ENCODE measurements at places on chromosomes 7 and 10. TPM values are rescaled to one million over a fixed set of nuclear protein-coding genes. Genes with fewer than 3 reads are reported as not detected.

DNA sequence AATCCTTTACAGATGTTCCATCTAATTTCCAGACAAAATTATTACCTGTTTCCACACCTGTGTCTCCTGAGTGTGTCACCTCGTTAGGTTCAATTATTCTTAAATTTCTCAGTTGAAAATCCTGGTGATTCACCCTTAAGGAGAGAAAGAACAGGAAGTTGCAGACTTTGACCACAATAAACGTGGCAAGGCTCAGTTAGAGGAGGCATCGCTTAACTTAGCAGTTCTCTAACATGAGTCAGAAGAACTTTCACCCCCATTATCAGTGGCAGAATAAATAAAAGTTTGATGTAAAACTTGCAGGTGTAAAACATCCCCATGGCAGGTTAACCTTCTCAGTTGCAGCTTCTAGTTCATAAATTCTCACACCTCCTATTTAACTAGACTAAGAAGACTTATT lies 8.3 kb downstream of the XPNPEP1 start:
- no peak for DNase-seq

DNA sequence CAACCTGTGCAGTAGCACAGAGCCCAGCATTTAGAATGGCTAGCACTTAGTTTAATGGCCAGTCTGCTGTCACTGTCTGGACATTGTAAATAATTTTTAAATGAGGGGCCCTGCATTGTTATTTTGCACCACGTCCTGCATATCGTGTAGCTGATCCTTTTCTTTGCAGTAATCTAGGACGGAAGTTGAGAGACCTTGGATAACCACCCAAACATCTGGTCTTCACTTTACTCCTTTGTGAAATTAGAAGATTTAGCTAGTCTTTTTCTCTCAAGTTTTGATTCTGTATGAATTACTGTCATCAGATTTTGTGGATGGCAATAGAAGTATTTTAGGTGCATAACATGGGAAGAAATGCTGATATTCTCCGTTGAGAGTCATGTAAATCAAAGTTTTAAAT lies 1.9 kb downstream of the MIOS start:
- no peak for DNase-seq

- no peak for DNase-seq
Observed at GRCh38 chr10:12320892-12321291, 28.5 kb upstream of the CAMK1D start.

DNA sequence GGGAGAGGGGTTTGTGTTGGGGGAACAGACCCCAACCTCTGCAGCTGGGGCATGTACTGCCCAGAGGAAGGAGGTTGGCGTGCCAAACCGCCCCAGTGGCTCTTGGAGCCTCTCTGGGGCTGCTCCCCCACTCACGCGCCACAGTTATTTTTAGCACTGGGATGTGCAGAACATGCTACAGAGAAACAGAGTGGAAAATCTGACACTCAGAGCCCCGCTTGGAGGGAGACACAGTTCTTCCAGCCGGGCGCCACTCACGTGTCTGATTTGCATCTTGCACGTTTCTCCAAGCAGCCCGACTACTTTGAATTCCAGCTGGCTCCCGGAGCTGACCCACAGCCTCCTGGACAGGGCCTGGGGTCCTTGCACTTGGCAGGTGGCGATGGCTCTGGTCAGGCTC lies 182.0 kb downstream of the RPS24 start:
- peak; percentile 86 for DNase-seq

- DNase-seq: no peak
Observed at GRCh38 chr10:87847550-87847949, 15.8 kb downstream of the KLLN start.

- DNase-seq: no peak
Observed at GRCh38 chr7:117169907-117170306, 153.0 kb downstream of the WNT2 start.

AHR gene
- 37.9 TPM for total RNA-seq

- peak; percentile 47 for DNase-seq
Observed at GRCh38 chr10:89327803-89328441, at the start of gene IFIT3. IFIT3 (plus strand) TSS chr10:89327997; CDS start chr10:89328074, 77 bp downstream.

MEST gene
- 4.2 TPM for total RNA-seq

NKX2-3 gene
- total RNA-seq: not detected

DNA sequence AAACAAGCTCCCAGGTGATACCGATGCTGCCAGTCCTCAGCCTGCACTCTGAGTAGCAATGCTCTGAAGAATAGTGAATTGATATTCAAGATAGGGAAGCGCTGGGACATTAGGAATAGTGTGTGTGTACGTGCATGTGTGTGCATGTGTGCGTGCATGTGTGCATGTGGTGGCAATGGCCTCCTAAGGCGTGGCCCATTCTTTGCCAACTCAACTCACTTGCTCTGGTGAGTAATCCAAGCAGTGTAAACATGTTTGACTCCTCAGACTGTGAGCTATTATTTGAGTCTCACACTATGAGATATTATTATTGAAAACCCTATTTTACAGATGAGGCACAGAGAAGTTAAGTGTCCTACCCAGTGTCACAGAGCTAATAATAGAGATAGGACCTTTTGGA lies 186.6 kb downstream of the RAB11FIP2 start:
- DNase-seq: no peak

DNA sequence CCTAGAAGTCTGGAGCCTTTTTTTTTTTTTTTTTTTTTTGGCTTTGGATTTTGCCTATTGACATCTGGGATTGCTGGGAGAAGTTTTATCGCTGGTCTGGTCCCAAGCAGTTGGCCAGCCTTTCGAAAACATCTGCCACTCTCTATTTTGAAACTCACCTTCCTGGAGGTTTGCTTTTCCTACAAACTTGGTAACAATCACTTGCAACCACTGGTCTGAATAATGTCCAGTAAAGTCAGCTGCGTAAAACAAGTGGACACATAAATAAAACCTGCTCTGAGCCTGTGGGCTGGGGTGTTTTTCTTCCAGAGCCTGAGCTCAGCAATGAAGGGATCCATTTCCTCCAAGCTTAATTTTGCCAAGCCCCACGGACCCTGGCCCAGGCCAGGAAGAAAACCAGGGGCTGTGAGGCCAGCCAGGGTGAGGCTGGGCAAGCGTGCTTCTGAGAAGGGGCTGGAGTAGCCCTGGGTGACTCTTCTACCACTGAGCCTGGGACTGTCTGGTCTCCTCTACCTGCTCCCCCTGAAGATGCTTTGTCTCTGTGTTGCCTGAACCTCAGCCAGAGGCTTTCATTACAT lies 202.2 kb downstream of the GFRA1 start:
- no peak for DNase-seq

ABCB1 gene
- total RNA-seq: 4.8 TPM

ADAM22 gene
- 1.7 TPM for total RNA-seq

DNA sequence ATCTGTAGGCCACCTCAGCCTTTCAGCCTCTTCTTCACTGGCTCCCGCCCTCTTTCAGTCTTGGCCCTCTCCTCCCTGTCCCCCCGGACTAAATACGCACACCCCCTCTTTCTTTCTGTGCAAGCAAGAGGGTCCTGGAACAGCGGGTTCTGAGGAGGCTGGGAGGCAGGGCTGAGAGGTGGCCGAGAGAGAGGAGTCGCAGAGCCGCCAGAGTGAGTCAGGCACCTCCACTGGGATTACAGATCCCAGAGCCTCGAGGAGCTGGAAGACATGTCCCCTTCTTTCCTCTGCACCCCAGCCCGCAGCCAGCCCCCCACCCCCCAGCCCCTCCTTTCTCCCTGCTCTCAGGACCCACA lies 182 bp downstream of the CCDC136 start:
- DNase-seq: no peak

TFEC gene
- total RNA-seq: 2.0 TPM

HKDC1 gene
- not detected for total RNA-seq

- DNase-seq: no peak
Observed at GRCh38 chr7:11369696-11370095, 396.0 kb downstream of the PHF14 start.

All from left ventricle myocardium superior (tissue), 1 donor.